ENCODE measurements at places on chromosomes 4 and X. TPM values are rescaled to one million over a fixed set of nuclear protein-coding genes. Genes with fewer than 3 reads are reported as not detected.

Gene CETN2
- 46.8 TPM for total RNA-seq

Gene LANCL3
- 0.70 TPM for total RNA-seq

Gene ASB9
- 0.91 TPM for total RNA-seq

Gene PLP2
- total RNA-seq, result 89.8 TPM

Gene NAP1L3
- total RNA-seq, result not detected

Gene HTRA3
- not detected for total RNA-seq

Gene ZNF518B
- total RNA-seq, result 12.8 TPM

Gene CT45A3
- not detected for total RNA-seq

Gene HSFX1
- total RNA-seq, result 0.08 TPM

Gene BMP3
- not detected for total RNA-seq

Gene FHDC1
- 2.3 TPM for total RNA-seq

Gene KLB
- total RNA-seq, result 0.08 TPM

Gene CDKL2
- total RNA-seq, result 0.46 TPM

Gene GDPD2
- not detected for total RNA-seq

Gene PCDH7
- total RNA-seq, result 17.1 TPM

Gene USP9X
- total RNA-seq, result 41.4 TPM

Gene RGN
- total RNA-seq, result not detected

Gene FMR1NB
- total RNA-seq, result not detected

Gene HHIP
- not detected for total RNA-seq

Gene ZRSR2
- 3.7 TPM for total RNA-seq

Gene SPACA5
- total RNA-seq, result not detected

Gene ZNF275
- total RNA-seq, result 5.2 TPM

Gene SAT1
- total RNA-seq, result 772 TPM

Gene LRCH2
- 0.04 TPM for total RNA-seq

Gene TEX13B
- total RNA-seq, result not detected

Gene S100G
- total RNA-seq, result not detected

Gene FAM47C
- total RNA-seq, result not detected

Gene HTATSF1
- 40.5 TPM for total RNA-seq

Gene RBPJ
- 18.1 TPM for total RNA-seq

Gene SPON2
- total RNA-seq, result 4.7 TPM

Gene FGF5
- 2.1 TPM for total RNA-seq

Gene GLRA3
- total RNA-seq, result not detected

Gene PRR32
- total RNA-seq, result not detected

Gene PCSK1N
- total RNA-seq, result 7.1 TPM

All from hair follicular keratinocyte (primary cell).